ENCODE measurements at places on chromosomes 1 and 21.

DNA sequence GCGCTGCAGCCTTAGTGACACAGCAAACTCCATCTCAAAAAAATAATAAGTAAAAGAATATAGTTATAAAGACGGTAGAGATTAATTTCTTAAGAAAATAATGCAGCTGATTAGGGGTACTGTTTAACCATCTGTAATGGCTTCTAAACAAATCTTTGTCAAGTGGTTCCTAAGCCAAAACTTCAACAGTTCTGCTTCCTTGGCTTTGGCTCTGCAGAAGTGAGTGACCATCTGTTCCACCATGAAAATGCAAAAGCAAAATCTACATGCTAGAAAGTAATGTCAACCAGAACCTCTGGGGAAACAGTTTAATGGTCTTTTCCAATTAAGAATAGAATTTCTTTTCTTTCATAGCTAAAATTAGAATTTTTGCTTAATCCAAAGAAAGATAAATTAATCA lies 8.3 kb upstream of the SH2D5 start:
- no peak for DNase-seq

DNA sequence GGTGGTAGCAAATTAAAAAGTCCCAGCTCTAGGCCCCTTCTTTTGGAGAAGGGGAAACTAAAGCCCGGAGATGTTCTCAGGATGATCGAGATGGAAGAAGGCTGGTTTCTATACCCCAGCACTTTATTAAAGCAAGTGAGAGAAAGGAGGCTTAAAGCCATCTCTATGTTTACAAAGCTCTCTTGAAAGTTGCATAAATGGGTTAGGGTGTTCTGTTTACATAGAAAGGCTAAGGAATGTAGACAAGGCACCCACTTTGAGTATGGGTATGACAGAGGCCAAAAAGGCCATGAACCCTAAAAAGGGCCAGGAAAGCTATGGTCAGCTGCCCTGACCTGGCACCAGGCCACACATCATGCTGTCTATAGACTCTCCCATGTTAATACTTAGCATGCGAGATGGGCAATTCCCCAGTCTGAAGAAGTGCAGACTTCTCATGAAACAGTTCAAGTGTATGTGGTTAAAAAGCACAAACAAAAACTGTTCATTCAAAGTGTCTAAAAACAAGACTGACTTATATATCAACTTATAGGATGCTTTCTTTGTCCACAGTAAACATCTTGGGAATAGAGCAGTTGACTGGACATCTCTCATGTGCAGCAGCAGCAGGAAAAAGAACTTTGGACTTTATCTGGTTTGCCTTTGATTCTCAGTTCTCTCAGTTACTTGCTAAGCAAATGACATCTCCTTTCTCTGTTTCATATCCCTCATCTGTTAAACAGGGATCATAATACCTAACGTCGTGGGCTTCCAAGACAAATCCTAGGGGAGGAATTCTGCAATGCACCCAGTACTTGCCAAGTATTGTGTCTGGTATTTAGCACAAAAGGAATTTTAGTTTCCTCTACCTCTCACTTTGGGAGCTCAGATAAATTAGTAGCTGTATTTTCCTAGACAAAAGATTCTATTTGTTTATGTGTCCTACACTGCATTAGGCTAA lies 521.6 kb downstream of the PLPP3 start:
- DNase-seq, result no peak

DNA sequence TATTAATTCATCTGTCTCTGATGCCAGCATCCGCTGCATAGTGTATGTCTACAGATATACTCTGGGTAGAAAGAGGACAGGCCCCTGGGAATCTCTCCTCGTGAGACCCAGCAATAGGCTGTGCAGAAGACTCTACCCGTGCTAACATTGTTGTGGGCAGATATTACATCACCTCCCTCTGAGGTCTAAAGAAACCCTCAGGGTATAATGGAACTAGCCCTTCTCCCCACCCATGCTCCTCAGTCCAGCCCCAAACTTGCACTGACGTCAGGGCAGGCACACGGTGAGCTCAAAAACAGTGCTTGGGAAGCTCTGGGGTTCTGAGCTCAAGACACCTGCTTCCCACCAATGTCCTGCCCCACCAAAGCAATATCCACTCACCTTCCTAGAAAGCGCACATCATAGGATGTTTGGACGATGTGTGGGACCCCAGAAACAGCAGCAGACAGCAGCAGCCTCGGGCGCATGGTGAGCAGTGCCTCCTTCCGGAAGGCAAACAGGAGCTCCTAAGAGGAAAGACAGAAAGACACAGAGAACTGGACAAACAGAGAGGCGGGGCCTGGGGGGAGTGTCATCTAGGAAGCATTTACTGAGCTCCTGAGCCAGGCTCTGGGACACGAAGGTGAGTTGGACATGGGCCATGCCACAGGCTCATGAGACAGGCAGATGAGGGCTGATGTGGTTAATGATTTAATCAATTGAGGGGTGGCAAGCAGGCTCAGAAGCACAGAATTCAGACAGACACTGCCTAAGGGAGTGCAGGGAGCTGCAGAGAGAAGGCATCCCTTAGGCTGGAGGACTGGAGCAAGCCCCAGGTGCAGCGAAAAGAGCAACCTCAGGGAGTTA lies 4.8 kb downstream of the OVGP1 start:
- DNase-seq, result peak; percentile 98

- no peak for DNase-seq
Observed at GRCh38 chr1:22585471-22585870, 22.2 kb downstream of the EPHA8 start.

- DNase-seq, result peak; percentile 93
Observed at GRCh38 chr1:205147191-205147835, 25.5 kb upstream of the RBBP5 start.

GRCh38 chr1:207998691-207999090 lies 87.8 kb upstream of the CD34 start:
- DNase-seq, result no peak
